ENCODE measurements at places on chromosomes 3 and 15. TPM values are rescaled to one million over a fixed set of nuclear protein-coding genes. Genes with fewer than 3 reads are reported as not detected.

Gene FMN1
- 9.0 TPM for total RNA-seq

Gene LMAN1L
- not detected for total RNA-seq

Gene CACNA2D3
- 1.2 TPM for total RNA-seq

Gene TMEM212
- not detected for total RNA-seq

Gene TRIM42
- total RNA-seq, result not detected

Gene SLC9C1
- total RNA-seq, result not detected

Gene PDZRN3
- total RNA-seq, result 19.2 TPM

Gene LINGO1
- total RNA-seq, result 0.44 TPM

Gene STRC
- not detected for total RNA-seq
